OCI-M1 (cell line): ENCODE measurements at places on chromosomes 3 and 15.
A peak's percentile ranks its signal among the peaks of the same experiment; 100 is the strongest.

DNA sequence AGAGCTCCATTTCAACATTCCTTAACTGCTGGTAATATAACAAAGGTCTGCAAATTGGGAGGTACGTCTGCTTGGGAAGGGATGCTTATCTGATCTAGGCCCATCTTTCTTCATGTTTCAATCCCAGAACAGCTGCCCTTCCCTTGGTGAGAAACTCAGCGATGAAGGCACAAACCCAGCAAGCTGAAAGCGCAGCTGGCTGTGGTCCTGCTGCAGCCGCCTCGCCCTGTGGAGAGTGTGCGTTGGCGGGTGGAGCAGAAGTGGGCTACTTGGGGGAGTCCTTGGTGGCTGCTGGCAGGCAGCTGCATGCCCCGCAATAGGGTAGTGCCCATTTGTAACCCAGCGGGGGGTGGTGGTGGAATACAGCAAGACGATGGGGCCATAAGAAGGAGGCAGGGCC, 160.6 kb upstream of the WNT5A start:
- no peak for DNase-seq

DNA sequence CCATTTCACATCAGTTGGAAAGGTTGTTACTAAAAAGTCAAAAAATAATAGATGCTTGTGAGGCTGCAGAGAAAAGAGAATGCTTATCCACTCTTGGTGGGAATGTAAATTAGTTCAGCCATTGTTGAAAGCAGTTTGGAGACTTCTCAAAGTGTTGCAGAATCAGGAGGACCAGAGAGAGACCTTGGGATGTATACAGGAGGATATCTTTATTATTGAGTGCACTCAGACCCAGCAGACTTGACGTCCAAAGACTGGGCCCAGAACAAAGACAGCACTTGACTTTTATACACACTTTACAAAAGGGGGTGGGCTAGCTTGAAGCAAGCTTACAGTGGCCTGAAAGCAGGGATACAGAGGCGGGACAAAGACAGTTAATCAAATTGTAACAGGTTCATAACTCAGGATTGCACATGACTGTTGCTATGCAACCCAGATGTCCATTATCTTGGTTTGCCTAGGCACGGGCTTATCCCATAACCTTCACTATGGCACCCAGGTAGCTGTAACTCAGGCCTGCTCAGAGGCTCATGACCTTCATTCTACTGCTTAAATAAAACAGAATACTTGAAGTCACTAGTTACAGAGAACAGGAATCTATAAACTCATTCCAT, 127.7 kb downstream of the SPATA16 start:
- DNase-seq: no peak

DNA sequence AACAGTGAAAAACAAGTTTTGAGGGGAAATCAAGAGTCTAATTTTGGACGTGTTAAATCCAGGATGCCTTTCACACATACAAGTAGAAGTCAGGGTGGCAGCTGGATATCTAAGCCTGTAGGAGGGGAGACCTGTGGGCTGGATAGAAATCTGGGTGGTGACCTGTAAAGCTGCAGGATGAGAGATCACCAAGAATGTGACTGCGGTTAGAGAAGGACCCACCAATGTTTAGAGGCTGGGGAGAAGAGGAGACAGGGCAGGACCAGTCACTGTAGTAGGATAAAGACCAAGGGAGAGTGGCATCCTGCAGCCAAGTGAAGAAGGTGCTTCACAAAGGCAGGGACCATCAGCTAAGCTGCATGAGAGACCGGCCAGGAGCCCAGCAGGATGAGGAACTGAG, 36.2 kb downstream of the MRAS start:
- no peak for DNase-seq

GRCh38 chr3:143063018-143063417, 56.6 kb upstream of the CHST2 start:
- no peak for DNase-seq

- DNase-seq: no peak
Measured at GRCh38 chr3:160287666-160288065, 62.4 kb downstream of the C3orf80 start.

- DNase-seq: no peak
Measured at GRCh38 chr15:52080706-52081392, 31.7 kb downstream of the BCL2L10 start.

DNA sequence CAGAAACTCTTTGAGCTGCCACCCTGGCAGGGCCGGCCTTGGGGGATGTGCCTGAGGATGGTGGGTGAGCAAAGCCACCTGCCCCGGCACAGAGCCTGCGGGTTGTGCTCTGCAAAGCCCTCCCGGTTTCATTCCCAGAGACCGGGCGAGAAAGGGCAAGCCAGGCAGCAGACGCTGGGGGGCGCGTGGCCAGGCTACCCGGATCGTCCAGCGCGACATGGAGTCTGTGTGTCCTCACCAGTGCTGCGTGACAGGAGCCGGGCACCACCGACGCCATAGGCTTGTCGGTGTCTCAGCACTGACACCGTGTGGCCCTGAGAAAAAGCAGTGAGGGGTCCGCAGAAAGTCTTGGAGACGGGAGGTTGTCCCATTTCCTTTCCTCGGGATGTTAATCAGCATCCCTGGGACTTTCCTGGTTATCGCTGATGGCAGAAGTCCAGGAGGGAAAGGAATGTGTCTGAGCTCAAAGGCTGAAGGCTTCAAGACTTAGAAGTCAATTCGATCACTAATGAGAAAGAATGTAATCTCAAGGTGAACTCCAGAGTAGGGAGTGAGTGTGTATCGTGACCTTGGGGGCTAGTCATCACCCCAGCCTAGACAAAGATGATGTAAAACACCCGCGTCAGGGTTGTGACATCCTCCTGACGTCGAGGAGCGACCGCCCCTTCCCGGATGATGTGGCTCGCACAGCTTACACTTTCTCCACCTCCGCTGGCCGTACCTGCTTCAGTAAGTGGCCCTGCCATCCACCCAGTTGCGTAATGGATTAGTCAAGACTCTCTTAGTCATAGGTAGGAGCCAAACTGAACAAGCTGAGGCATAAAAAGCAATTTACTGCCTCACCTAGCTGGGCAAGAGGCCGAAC, 36.3 kb upstream of the PLA2G4E start:
- peak; percentile 83 for DNase-seq

DNA sequence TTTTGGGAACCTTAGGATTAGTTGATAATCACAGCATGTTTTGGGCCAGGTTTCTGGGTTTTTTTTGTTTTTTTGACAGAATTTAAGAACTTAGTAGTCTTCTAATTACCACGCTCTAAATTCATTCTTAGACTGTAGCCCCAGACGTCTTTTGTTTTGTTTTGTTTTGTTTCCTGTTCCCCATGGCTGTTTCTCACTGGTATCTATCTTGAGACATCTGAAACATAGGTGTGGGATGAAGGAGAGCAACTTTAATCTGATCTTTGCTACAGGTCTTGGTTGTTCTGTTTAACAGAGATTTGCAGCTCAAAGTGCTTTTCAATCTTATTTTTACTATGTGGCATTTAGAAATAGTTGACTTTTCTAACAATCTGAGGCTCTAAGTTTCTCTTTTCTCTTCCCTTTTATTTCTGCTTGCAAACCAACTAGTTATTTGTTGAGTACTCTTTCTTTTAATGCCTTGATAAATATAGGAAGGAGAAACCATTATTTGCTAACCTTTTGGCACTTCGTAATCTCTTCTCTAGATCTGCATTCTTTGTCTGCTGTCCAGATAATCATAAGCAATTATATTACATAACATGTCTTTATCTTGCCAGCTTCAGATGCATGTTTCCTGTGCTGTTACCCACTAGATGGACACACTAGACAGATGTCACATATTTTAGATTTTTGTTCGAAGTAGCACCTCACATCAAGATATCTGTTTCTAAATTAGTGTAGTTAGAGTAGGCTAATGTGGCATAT, 40.9 kb downstream of the FBXL2 start:
- DNase-seq: peak; percentile 39

- no peak for DNase-seq
Measured at GRCh38 chr3:27456554-27456953, 27.6 kb downstream of the SLC4A7 start.

- peak; percentile 51 for DNase-seq
Measured at GRCh38 chr15:43872416-43873020, 45.7 kb downstream of the WDR76 start.

DNA sequence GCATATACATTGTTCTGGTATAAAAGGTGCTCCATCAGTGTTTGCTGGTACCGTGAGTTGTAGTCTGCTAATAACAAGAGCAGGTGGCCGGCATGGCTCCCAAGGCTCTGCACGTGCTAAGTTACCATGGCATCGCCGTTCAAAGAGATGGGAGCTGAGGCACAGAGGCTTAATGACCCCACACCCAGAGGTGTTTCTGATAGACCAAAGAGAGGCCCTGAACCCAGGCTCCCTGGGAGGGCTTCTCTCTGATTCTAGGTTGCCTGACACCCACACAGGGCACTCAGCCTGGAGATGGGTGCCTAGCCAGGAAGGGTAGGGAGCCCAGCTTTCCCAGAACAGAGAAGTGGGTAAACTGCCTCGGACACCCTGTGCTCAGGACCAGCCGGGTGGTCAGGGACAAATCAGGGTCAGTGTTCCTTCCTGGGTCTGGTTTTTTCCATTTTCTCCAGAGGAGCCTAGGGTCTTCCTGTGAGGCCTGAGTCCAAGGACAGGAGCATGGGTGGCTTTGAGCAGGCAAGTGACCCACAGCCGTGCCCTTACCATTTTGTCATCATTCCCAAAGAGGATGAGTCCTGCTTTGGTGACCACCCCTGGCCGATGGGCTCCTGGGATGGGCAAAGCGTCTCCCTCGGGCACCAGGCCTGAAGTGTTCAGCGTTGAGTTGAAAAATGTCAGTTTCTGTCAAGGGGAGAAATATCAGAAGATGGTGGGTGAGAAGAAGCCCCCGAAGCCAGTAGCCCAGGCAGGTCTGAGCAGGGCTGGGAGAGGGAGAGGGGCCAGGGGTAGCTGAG, 27.3 kb downstream of the ALDH1L1 start:
- no peak for DNase-seq

GRCh38 chr3:17489139-17489538, 253.3 kb downstream of the TBC1D5 start:
- DNase-seq: no peak

- DNase-seq: no peak
Measured at GRCh38 chr3:188179006-188179966, 25.3 kb downstream of the LPP start.

DNA sequence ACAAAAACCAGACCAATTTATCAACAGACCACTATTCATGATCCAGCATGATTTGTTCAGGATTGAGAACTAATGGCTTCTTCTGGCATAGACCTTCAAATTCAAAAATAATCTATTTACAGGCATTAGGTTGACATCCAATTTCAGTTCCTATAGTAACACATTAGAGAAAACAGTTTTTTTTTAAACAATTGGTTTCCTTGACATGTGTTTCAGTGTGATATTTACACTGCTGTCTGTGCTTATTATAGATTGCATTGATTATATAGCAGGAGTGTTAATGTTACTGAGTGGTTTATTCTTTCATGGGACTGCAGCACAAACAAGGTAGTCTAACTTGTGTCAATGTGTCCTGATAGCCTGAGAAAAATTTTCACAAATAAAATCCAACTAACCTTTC, 579.3 kb downstream of the PLOD2 start:
- DNase-seq: no peak

DNA sequence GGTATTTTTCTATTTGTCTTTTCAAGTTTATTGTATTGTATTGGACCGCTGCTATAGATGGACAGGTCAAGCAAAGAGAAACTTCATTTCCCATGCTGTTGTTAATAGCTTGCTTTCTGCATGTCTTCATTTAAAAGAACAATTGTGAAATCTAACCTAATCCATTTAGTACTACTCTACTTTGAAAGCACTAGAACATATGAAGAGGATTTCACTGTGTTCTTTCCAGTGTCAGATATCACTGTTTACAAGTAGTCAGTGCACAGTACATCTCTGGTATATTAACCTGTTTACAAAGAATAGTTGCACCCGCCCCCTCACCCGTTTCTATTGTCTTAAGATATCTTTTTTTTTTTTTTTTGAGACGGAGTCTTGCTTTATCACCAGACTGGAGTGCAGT, 21.8 kb upstream of the EDEM1 start:
- DNase-seq: no peak

GRCh38 chr3:36013425-36013824, 366.9 kb upstream of the STAC start:
- no peak for DNase-seq

GRCh38 chr3:128053614-128054013, 1.4 kb downstream of the SEC61A1 start:
- no peak for DNase-seq

GRCh38 chr15:91953432-91953831, 99.9 kb downstream of the SLCO3A1 start:
- no peak for DNase-seq

GRCh38 chr3:71425491-71426071, 157.9 kb downstream of the FOXP1 start:
- DNase-seq: no peak

DNA sequence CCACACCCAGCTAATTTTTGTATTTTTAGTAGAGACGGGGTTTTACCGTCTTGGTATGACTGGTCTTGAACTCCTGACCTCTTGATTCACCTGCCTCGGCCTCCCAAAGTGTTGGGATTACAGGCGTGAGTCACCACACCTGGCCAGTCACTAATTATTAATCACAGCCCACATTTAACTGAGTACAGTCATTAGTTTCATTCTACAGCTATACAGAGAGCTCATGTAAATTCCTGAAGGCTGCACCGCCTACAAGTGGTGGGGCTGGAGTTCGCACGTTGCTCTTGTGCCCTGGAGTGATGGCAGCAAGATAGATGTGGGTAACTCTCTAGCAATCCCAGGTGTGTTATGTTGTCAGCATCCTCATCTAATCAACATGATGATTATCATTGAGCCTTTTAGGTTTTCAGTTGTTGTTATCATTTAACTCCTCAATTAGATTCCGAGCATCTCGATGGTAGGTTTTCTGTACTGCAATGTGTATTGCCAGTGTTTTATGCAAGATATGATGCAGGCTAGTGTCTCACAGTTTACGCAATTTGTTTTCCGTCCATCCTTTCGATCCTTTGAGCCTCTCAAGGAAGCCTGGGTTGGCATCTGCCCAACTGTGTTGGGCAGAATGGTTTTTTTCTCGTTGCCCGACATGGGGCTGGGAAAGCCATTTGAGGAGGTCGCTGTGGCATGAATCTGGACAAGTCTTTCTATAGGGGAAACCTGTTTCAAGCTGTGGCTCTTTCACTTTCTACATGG, 216.3 kb downstream of the LPP start:
- DNase-seq: no peak

GRCh38 chr15:66714543-66714981, 12.5 kb downstream of the SMAD6 start:
- DNase-seq: no peak

- DNase-seq: no peak
Measured at GRCh38 chr3:181497358-181497757, 214.4 kb upstream of the SOX2 start.

- DNase-seq: peak; percentile 10
Measured at GRCh38 chr15:62079594-62079993, 12.8 kb downstream of the C2CD4A start.

- no peak for DNase-seq
Measured at GRCh38 chr3:4599612-4600011, 106.5 kb downstream of the ITPR1 start.

DNA sequence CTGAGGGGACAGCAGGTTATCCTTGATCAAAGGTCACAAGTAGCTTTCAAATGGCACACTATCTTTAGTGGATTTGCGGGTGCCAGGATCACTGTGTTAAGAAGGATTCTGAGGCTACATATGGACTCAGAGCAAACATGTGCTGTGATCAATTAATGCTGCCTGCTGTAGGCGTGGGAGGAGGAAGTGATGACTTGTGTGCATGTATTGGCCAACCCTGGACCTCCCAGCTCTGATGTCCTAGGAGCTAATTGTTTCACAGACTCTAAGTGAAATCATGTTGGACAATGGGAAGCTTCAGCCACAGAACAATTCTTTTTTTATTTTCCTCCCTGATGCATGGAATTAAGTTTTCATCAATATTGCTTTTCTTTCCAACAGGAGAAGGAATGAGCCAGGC, 24.4 kb downstream of the FAH start:
- DNase-seq: no peak

- DNase-seq: peak; percentile 84
Measured at GRCh38 chr15:72199721-72200212, 2.2 kb upstream of the GRAMD2A start.
